Fibroblast of upper back skin (primary cell): ENCODE measurements at places on chromosomes 12 and 14.

DNA sequence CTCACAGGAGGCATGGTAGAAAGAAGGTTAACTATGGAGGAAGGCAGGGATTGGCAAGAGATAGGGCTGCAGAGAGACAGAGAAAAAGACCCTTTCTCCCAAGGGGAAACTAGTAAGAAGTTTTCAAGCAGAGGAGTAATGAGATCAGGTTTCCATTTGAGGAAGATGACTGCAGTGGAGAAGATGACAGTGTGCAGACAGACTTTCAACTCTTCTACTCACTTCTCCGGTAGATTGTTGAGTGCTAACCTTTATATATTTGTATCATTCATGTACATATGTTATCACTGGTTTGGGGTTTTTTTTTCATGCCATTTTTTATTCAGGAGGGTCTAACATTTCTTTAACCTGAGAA is 5.9 kb upstream of the B3GNT4 start:
- peak; percentile 21 for DNase-seq

- DNase-seq: no peak
Observed at GRCh38 chr14:101193106-101193844, 289.8 kb upstream of the RTL1 start.

DNA sequence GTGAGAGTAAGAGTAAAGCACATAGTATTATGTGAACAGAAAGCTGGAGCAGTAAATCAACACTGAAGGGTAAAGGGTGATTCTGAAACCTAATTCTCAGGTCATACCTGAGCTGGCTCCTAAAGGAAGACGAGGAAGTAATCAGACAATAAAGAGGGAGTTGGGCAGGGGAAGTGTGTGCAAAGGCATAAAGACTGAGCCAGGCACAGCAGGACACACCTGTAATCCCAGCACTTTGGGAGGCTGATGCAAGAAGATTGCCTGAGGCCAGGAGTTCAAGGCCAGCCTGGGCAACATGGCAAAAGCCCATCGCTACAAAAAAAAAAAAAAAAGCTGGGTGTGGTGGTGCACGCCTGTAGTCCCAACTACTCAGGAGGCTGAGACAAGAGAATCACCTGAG is 9.6 kb downstream of the ARF3 start:
- DNase-seq: no peak

- no peak for DNase-seq
Observed at GRCh38 chr12:1047898-1048660, 57.1 kb downstream of the ERC1 start.

DNA sequence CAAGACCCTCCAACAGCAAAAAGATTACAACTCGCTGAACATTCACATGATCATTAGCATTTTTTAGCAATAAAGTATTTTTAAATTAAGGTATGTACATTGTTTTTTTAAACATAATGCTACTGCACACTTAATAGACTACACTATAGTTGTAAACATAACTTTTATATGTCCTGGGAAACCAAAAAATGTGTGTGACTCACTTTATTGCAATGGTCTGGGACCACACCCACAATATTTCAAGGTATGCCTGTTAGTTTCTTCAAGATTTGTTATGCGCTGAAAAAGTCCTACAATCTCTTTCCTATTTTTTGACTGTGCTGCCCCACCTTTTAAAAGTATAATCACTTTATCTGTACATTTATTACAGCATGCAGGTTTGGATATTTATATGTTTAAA is 30.4 kb upstream of the PCNX4 start:
- DNase-seq: peak; percentile 15

DNA sequence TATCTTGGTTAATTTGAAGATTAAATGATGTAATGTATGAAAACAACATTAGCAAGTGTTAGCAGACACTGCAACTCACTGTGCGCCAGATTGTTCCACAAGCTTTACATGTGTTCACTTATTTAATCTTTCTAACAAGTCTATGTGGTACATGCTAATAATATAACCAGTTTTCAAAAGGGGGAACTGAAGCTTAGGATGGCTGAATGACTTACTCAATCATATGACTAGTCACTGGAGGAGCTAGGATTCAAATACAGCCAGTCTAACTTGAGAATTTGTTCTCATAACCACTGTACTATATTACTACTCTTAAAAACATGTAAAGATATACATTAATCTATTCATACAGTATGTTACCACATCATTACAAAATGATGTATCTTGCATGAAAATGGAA is 60.5 kb upstream of the LRIG3 start:
- DNase-seq: no peak

DNA sequence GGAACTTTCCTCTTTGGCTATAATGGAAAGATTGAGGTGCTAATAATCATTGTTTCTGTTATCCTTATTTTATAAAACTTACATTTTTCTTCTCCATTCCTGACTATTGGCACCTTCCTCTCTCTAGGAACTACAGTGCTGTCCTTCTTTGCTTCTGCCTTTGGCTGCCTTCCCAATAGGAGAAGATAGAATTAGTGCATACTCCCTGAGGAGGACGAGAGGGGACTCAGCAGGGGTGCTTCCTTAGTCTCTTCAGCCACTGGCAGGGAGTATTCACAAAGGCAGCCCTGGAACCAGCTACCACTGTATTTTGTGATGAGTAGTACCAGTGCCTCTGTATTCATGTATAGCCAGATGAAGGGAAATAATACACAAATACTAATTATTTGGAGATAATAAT is 208.5 kb downstream of the FOXG1 start:
- no peak for DNase-seq

DNA sequence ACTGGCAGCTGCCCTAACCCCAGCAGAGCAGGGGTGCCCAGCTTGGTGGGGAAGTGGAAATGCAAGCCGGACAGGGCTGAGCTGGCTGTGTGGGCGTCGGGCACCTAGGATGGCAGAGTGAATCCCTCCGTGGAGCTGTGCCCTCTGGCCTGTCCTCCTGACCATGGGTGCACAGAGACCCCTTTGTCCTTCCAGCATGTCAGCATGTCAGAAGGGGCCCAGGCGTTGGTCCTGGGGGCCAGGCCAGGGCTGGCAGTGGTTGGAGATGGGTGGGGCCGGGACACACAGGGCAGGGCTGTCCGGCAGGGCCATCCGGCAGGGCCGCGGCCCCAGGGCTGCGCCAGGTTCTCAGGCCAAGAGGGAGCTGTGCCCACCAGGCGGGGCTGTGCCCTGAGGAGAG is 8.8 kb upstream of the TEX22 start:
- no peak for DNase-seq

DNA sequence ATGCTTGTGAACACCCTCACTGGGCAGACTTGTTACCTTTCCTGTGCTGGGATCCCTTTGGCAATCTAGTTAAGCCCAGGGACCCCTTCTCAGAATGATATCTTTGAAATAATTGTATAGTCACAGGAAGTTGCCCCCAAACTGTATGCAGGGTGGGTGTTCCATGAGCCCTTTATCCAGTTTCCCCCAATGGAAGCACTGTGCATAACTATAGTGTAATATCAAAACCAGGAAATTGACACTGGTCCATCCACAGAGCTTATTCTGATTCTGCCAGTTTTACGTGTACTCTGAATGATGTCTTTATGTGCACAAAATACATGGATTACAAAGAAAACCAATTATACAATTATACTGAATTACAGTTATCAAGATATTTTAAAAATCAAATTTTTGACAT is 24.2 kb downstream of the NGB start:
- DNase-seq: no peak

DNA sequence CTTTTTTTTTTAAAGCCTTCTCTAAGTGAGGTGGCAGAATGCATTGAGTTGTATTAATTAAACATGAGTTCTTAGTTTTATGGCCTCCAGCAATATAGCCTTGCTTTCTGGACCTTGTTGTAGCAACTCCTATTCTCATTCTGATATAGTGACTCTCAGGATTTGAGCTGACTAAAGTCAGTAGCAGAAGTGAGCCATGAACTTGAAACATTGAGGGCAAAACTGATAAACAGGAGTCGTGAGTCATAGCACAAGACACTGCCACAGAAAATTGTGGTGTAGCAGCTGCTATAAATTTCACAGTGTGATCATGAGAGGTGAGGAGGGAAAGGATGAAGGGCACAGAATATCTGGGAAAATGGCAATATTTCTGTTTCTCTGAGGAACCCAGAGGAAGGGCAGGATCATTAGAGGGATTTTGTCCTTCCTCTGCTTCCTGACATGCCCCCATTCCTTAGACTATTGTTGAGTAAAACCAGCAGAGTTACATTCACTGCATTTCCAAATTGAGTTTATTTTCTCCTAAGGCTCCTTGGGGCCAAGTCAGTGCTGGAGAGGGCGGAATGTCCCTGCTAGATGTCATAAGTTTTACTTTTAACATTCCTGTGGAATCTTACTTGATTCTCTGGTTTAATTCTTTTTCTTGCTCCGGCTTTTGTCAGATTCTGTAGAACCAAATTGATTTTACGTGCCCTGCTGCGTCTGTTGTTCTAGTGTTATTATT is 7.5 kb downstream of the KLRG1 start:
- DNase-seq: peak; percentile 7

- peak; percentile 45 for DNase-seq
Observed at GRCh38 chr12:92439420-92439805, 263.4 kb upstream of the PLEKHG7 start.

DNA sequence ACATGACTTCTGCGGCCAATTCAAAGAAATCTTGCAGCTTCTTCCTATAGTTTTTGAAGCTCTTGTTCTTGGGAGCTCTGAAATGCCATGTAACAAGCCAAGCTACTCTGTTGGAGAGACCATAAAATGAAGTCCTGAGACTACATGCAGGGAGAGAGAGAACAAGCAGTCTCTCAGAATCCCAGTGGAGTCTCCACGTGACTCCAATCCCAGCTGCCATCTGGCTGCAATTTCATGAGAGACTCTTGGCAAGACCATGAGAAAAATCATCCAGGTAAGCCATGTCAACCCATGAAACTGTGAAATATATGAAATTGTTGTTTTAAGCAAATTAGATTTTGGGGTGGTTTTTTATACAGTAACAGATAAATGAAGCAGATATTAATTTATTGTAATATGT is 54.4 kb downstream of the KLRG1 start:
- no peak for DNase-seq

GRCh38 chr12:120536064-120536791 is 2.1 kb downstream of the RNF10 start:
- DNase-seq: no peak

DNA sequence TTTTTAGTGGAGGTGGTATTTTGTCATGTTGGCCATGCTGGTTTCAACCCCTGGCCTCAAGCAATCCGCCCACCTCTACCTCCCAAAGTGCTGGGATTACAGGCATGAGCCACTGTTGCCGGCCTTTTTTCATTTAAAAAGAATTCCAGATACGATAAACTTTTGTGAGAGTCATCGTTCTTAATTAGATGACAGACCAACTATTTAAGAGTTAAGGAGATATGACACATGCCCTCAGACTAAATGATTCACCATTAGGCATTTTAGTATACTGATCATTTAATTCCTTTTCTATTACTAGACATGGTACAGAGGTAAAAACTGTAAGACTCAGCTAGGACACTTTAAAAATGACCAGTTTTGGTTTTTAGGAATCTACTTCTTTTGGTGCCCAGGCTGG is 2.4 kb downstream of the ANKRD13A start:
- peak; percentile 89 for DNase-seq

GRCh38 chr14:71214241-71214640 is 307.0 kb downstream of the PCNX1 start:
- DNase-seq: no peak

DNA sequence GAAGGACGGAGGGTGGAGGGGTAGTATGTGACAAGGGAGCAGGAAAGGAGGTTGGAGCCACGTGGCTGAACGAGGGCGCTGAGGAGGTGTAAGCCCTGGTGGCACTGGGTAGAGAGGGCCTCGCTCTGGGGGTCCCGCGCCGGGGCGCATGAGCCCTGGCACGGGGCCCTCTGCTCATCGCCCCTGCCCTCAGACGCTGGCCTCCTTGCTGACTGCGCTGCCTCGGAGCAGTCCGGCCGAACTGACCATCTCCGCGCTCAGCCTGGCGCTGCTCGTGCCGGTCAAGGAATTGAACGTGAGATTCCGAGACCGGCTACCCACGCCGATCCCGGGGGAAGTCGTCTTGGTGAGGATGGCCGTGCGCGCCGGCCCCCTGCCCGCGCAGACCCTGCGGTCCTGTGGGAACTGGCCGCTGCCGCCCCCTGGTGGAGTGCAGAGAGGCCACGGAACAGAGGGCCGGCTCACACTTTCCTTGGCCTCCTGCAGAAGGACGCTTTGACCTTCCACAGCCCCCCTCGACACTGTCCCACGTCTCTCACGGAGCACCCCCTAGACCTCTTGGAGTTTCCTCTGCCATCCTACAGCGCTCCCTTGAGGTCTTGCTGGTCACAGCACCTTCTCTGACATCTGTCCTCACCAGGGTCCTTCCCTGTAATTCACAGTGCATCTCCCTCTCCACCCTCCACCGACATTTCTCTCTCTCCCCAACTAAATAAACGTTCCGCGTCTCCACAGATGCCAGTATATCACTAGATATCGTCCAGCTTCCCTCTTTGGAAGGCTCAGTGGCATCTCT is 10.5 kb downstream of the ARHGEF25 start:
- peak; percentile 25 for DNase-seq

DNA sequence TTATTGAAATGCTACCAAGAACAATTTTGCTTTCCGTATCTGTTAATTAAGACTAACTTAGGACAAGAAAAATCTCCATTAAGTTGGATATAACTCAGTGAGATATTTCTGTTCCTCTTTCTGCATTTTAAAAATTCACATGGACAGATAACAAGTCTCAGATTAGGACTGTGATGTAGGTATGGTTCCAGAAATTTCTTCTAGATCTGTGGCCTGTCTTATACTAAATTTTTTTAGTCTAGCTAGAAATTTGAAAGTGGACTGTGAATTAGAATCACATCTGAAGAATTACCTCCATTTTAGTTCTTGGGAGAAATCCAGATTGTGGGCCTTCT is 41.6 kb downstream of the USP15 start:
- DNase-seq: no peak

DNA sequence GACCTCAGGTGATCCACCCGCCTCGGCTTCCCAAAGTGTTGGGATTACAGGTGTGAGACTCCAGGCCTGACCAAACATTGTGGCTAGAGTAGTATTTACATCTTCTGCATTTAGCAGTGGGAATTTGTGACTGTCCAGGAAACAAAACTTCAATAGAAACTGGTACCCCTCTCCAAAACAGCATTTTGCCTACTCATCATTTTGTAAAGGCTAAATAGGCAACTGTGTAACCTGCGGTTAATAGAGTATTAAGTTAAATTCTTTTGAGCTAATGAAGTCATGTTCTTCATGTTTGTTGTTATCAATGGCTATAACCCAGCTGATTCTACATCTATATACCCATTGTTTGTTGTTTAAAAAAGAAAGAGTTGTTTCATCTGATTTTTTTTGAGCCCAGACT is 8.1 kb downstream of the CMAS start:
- DNase-seq: no peak

- peak; percentile 42 for DNase-seq
Observed at GRCh38 chr12:1544996-1545700, 49.2 kb downstream of the FBXL14 start.

DNA sequence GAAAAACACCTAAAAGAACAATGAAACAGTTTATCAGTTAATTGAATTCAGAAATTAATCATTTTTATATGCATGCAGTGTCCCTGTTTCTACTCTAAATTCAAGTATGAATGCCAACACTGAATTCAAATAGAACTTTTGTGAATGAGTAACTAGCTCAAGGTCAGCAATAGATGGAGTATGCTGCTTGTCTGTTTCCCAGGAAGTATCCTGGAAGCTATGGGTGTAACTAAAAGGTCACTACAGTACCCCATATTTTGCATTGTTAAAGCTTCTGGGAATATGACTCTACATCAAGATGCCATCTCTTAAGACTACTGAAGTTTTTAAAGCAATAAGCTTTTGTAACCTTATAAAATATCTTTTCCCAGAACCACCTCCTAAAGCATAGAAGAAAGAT is 681.4 kb upstream of the FBXO33 start:
- no peak for DNase-seq

GRCh38 chr14:64864258-64864657 is 15.4 kb downstream of the SPTB start:
- no peak for DNase-seq

GRCh38 chr14:31726337-31726736 is 165.1 kb downstream of the NUBPL start:
- no peak for DNase-seq
